ENCODE measurements at places on chromosomes 4 and X. TPM values are rescaled to one million over a fixed set of nuclear protein-coding genes. Genes with fewer than 3 reads are reported as not detected.

DNA sequence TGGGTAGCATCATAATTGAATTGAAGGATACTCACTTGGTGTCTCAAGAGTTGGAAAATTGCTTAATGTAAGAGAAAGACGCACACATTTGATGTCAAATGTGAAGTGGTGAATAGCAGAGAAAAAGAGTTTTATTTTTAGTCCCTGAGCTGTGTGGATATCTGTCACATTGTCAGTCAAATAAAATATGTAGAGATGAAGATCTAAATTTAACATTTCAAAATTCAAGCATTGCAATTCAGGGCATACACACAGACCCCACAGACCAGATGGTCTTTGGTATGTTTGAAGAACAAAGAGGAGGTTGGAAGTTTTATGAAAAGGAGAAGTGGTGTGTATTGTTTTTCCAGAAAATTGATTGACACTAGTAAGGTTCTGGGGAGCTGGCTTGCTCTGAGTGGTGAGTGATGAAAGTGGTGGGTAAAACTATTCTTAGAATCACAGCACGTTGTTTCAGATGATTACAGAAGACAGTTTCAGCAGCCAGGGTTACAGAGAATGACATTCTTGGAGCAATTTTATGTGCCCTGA lies 44.9 kb upstream of the BBS12 start:
- no peak for DNase-seq

- no peak for DNase-seq
Observed at GRCh38 chr4:11912886-11913285, 484.2 kb upstream of the HS3ST1 start.

GRCh38 chr4:8079916-8080753 lies 78.5 kb downstream of the ABLIM2 start:
- DNase-seq, result no peak

DNA sequence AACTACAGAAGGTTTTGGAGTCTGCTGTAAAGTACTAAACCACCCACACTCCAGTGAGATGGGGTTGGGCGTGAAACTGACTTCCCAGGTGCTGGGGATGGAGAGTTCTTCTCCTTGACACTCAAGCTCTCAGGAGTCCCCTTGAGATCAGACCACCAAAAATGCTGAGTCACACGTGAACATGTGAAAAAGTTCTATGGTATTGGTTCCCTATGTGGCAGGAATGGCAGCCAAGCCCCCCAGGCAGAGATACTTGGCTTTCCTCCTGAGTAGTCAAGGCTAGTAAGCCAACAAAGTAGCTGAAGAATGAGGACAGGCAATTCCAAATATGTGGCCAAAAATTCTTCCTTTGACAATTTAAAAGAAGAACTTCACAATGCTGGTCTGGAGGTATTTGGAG lies 222.0 kb upstream of the ADAMTS3 start:
- no peak for DNase-seq

DNA sequence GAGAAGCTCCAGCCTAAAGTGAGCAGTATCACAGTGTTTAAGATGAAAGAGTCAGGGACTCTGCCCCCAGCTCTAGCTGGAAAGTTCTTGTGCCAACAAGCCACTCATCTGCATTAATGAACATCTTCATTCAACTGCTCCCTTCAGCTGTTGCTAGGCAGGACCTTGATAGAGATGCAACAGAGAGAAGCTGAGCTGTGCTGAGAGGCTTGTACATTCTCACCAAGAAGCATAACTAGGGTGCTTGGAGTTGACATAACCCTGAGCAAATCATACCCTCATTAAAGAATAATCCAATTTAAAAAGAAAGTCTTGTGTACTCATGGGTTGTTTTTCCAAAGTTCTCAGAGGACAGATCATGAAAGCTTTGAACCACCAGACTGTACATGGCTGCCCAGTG lies 63.2 kb downstream of the ATXN3L start:
- DNase-seq, result no peak

DNA sequence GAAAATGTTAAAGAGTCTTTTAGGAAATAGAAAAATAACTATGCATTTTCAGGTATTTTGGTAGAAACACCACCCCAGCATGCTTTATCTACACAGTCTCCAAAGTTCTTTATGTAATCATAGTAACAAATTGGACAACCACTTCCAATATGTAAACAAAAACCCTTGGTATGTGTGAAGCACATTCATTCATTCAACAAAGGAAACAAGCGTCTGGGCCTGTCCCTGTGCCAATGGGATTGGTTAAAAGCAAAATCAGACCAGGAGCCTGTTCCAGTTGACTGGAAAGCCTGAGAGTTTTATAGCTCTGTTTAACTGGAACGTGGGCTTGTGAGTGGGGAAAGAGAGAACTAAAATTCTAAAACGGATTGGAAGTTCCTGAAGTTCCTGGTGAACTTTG lies 41.3 kb upstream of the TENM3 start:
- no peak for DNase-seq

Gene TRAM1L1
- total RNA-seq, result 4.6 TPM

GRCh38 chr4:89243733-89244252 lies 63.8 kb downstream of the GPRIN3 start:
- no peak for DNase-seq

DNA sequence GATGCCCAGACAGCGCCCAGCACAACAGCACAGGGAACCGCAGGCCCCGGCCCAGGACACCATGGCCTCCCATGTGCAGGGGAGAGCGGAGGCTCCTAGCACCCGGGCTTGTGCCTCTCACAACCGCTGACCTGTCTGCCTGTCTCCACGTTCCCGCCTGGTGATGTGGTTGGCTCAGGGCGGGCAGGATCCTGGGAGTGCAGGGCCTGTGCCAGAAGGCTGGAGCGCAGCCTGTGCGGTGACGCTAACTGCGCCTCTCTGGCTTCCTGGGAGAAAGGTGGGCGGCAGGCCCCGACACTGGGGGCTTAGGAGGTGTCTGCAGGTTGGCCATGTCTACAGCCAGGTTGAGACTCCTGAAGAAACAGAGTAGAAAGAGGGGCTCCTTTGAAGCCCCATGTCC lies 48.7 kb downstream of the CPZ start:
- DNase-seq, result no peak

DNA sequence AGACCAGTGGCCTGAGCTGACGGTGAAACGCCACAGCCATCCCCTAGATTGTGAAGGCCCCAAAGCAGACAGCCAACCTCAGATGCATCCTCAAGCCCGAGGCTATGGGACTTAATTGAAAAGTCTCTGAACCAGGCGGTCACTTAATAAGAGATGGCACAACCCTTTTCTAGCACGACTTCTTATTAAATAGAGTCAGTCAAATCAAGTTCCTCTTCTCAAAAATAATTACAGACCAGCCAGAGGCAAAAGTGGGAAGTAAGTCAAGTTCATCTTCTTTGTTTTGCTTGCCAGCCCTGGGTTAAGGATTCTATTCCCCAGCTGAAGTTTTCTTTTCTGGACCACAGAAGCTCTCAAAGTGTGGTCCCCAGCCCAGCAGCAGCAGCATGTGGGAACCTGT lies 9.7 kb upstream of the SH3KBP1 start:
- no peak for DNase-seq

- no peak for DNase-seq
Observed at GRCh38 chrX:18146954-18147353, 73.7 kb downstream of the BEND2 start.

Gene AKAP14
- not detected for total RNA-seq

DNA sequence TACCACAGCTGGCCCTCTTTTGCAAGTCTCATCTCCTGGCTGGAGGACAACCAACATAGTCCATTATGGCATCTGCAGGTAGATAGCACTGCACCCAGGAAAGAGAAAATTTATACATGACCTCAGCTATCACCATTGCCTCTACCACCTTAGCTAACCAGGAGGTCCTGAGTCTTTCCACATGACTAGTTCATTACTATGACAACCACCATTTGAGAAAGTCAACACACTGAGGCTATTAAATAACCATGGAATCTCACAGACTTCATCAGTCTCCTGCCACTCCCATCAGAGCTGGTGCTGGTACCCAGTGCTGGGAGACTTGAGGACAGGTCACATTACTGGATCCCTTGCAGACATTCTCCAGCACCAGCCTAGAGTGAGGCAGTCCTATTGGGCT lies 285.9 kb downstream of the GBA3 start:
- DNase-seq, result no peak

- DNase-seq, result no peak
Observed at GRCh38 chr4:47642191-47642830, 157.2 kb downstream of the ATP10D start.

- no peak for DNase-seq
Observed at GRCh38 chrX:38882894-38883626, 81.8 kb downstream of the MID1IP1 start.

Gene RAB40A
- total RNA-seq, result 2.8 TPM

- no peak for DNase-seq
Observed at GRCh38 chr4:167176723-167177367, 57.4 kb downstream of the SPOCK3 start.

GRCh38 chr4:112379306-112379705 lies 82.1 kb downstream of the ALPK1 start:
- no peak for DNase-seq

DNA sequence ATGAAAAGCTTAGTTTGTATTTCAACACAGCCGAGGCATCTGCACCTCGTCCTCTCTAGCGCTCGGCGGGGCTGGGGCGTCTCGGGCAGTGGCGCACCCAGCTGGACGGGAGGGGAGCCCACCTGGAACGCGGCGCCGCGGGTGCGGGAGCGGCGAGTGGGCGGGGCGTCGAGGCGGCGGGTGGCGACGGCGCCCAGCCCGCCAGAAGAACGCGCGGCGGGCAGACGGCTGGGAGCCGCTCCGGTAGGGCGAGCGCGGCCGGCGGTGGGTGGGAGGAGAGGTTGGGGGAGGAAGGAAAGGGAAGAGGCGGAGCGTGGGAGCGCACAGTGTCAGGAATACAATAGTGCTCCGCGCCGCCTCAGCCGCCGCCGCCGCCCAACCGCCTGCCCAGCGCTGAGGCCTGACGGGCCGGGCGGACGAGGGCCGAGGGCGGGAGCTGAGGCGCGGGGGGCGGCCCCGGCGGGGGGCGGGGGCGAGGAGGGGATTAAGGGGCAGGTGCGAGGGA lies at the start of gene JADE3:
Gene JADE3, plus strand, starts transcription at position 324 of the 505 bp plus-strand sequence. CDS start 72,474 bp downstream, outside the sequence.
- peak; percentile 72 for DNase-seq

Gene CCSER1
- 94.5 TPM for total RNA-seq

Gene FAM53A
- total RNA-seq, result 2.5 TPM

DNA sequence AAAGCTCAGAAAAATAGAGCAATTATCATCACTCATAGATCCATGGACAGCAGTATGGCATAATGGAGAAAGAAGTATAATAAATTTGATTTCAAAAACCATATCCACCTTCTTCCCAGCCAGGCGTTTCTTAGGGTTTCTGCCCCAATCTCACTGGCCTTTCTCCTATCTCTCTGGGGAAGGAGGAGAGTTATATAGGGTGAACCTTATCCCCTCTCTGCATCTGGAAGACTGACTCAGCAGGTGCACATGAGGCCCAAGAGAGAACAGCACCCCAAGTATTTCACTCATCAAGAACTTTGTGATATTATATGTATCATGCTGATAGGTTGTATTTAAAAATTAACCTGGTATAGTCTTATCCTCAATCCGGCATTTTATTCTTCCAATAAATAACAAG lies 318.8 kb upstream of the RASGEF1B start:
- no peak for DNase-seq

- no peak for DNase-seq
Observed at GRCh38 chr4:130053723-130054122, 957.8 kb downstream of the C4orf33 start.

Gene GAB3
- total RNA-seq, result 4.2 TPM

All from ureter (tissue), 1 donor.